Activated B cell treated with CpG ODN at 0.5 μM for 24 hours (primary cell): ENCODE measurements at places on chromosomes 1 and 21.
A peak's percentile ranks its signal among the peaks of the same experiment; 100 is the strongest.

DNA sequence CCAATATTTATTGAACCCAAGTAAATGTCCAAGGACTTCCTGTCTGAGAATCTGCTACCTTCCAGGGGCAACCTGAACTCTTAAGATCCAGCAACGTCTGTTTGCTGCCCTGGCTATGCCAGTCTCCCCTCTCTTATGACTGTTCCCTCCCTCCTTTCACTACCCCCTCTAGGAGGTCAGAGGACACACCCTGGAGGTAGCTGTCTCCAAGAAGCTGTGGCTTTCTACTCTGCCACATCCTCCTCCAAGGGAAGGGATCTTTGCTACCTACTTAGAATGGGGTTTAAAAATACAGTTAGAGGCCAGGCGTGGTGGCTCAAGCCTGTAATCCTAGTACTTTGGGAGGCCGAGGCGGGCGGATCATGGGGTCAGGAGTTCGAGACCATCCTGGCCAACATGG lies 3.6 kb upstream of the SMPDL3B start:
- no peak for DNase-seq

DNA sequence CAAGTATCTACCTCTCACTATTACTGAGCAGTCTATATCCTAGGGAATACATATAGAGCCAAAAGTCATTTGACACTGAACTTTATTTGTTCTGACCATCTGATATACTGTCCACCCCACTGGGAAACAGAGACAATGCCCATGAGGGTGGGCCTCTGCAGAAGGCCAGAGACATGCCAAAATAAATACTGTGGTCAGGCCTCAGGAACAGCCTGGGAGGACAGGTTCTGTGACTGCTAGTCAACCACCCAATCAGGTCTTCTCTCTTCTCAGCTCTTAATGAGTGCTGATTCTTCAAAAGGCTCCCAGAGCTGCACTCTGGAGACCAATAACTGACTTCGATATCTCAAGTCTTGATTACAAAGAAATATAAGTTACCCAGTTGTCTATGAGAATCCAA lies 5.5 kb upstream of the ANKRD35 start:
- DNase-seq, result no peak

DNA sequence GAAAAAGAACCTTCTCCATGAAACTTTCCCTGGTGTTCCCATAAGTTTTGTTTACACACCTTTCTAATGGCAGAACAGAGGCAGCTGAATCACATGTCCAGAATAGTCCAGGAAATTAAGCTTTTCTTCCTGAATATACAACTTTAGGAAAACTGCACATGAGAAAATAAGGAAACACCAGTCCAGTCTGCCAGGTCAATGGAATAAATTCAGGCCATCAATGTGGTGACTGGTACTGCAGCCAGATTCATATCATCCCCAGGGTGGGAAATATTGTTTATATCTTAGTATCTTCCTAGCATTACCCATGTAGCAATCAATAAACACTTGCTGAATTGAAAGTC lies 6.7 kb upstream of the FBXO28 start:
- no peak for DNase-seq

DNA sequence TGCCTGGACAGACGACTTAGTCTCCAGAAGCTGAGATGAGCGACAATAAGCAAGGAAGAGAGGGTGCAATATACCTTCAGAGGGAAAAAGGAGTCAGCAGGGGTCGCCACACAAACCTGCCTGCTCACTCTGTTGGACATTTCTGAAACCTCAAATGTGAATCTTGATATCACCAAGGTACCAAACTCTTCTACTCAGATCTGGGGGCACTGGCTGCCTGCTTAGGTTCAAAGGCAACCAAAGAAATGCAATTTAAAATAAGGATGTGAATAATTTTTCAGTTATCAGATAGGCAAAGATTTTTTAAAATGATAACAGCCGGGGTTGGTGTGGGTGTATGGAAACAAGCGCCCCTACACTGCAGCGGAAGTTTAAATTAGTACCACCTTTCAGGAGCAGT lies 164.2 kb downstream of the HIVEP3 start:
- DNase-seq, result no peak

DNA sequence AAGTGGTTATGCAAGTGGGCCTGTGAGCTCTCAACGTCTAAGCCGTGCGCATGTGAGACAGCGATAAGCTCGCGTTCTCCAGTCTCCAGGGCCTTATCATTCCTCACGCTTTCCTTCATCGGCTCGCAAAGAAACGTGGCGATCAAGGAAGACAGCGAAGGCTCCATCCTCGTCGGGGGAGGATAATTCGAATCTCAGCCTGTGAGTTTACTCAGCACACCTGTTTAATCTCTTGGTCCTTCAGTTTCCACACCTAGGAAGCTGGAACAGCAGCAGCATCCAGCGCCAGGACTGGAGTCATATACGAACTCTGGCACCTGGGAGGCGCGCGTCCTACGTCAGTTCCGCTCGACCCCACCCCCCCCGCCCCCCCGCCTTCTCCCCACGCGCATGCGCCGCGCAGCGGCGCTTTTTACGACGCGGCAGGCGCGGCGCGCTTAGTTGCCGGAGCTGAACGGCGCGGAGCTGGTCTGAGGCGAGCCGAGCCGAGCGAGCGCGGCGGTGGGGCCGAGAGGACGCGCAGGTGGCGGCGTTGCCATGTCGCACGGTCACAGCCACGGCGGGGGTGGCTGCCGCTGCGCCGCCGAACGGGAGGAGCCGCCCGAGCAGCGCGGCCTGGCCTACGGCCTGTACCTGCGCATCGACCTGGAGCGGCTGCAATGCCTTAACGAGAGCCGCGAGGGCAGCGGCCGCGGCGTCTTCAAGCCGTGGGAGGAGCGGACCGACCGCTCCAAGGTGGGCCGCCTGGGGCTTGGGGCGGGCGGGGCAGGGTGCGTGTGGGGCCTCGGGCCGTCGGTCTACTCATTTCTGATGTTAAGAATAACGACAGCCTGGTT lies at the start of gene PITHD1:
Gene PITHD1, plus strand, starts transcription at position 440 of the 836 bp plus-strand sequence. Its CDS starts 98 bp downstream, at position 538.
- DNase-seq, result peak; percentile 83

- DNase-seq, result no peak
Observed at GRCh38 chr1:193614817-193615216, 428.4 kb upstream of the B3GALT2 start.

DNA sequence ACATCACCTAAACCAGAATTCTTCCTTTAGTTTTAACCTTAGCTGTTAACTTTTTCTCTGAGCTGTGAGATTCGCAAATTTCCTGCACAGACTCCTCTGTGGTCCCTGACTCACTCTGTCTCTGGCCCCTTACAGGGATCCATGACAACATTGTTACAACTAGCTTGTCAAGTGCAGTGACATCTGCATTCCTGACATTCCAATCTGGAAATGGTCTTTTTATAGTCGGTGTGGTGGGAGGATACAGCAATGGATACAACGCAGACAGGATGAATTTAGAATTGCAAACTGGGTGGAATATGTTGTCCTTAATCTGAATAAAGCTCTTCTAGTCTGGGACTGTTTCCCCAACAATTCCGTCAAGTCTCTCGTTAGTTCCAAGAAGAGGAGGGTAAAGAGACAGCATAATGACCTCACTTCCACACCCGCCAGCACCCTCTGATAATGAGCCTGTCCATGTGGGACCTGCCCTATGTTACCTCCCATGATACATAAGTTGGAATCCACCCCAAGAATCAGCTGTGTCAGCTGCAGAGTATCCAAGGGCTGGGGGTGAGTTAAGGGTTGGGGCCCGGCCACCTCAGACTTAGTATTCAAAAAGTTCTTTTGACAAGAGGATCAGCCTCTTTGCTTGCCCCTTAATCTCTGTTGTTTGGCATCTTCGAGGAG lies 49.4 kb downstream of the ILDR2 start:
- DNase-seq, result no peak

- DNase-seq, result no peak
Observed at GRCh38 chr21:39073717-39074116, 109.5 kb downstream of the PSMG1 start.
